NCI-H446 treated with DMSO at 0.1 percent for 48 hours (cell line): ENCODE measurements at places on chromosomes 4 and X.
A peak's percentile ranks its signal among the peaks of the same experiment; 100 is the strongest.

DNA sequence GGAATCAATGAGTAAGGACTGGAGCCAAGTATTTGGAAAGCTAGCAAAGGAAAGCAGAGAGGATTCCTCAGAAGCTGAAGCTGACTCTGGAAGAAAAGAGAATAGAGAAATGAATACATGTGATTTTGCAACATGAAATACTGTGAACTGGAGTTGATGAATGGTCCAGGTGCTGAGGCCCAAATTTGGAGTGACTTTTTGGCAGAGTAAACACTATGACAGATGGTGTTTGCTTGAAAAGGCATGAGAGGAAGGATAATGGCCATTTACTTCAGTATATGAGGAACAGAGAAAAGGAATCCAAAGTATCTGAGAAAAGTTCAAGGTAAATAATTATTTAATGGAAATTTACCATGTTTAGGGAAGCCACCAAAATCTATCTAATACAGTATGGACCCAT, 236.7 kb downstream of the SLITRK2 start:
- no peak for DNase-seq

DNA sequence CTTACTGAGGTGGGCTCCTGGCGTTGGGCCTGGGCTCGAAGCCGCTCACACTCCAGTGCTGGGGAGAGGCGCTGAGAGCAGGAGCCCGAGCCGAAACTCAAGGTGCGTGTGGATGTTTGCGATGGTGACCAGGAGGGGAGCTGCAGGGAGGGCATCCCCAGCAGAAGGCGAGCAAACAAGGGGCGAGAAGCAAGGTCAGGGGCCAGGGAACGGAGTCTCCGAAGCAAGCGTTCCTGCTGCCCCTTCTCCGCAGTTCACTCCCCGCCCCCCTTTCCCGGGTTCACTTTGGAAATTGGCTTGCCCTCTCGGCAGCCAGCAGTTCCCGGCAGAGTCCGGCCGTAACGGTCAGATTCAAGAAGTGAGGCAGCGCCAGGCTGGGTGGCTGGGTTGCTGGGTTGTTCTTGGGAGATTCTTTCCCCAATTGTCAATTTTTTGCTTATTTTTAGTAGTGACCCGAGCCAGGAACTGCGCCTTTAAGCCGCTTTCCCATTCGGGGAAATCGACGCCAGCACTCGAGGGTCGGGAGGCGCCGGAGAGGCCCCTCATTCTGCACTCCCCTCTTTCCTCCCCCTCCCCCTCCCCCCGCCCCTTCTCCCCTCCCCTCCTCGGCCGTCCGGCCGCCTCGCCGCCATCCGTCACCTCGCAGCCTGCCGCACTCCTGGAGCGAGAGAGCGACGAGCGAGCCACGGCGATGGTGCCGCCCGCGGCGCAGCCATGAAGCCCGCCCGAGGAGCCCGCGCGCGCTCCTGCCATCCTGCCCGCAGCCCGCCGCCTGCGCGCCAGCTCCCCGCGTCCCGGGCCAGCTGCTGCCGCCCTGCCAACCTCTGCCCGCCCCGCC, at the start of gene FRMPD3:
Gene FRMPD3, plus strand, starts transcription at position 655 of the 838 bp plus-strand sequence. CDS start 76,937 bp downstream, outside the sequence.
- no peak for DNase-seq

- no peak for DNase-seq
These were observed 81.8 kb upstream of the KIT start for GRCh38 chr4:54575919-54576318.

DNA sequence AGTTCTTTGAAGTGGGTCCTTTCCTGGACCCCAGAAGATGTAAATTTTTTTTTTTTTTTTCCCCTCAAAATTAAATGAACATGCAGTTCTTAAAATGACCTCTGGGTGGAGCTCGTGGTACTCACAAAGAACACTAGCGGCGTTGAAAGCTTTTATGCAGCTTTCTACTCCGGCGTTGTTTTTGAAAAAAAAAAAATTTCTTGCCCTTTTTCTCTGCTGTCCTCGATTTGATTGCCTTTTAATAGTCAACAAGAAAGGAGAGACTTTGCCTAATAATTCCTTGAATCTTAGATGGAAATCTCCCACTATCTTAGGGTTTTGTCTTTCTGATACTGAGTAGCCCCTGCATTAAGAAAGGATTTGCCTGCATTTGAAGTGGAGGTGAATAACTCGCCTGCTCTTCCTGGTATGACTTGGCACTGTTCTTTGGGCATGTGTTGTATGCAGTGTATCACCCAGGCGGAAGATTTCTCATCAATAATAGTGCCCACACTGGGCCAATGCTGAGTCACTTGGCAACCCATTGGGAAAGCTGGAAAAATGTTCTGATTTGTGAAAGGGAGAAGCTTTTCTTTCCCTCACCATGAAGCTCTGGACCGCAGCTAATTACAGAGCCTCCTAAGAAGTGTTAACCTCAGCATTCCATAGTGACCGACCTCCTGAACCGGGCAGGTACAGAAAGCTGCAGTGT, 104.0 kb downstream of the PHEX start:
- DNase-seq: peak; percentile 94

DNA sequence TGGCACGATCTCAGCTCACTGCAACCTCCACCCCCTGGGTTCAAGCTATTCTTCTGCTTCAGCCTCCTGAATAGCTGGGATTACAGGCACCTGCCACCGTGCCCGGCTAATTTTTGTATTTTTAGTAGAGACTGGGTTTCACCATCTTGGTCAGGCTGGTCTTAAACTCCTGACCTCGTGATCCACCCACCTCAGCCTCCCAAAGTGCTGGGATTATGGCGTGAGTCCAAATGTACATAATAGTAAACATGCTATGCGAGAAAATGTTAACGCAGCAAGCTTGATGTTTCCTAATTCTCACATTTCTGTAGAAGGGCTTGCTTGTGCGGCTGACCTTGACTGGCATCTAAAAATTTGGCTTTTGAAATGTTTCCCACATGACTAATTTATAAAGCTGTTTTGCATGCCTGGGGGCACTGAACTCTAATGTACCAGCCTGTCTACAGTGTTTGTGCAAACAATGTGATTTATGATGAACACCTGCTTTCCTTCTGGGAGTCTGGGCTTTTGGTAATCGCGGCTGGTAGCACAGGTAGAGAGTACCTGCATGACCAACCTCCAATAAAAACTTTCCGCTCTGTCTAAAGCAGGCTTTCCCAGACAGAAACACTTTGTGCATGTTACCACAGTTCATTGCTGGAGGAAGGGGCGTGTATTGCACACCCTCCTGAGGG, 216.8 kb downstream of the IL15 start:
- no peak for DNase-seq

DNA sequence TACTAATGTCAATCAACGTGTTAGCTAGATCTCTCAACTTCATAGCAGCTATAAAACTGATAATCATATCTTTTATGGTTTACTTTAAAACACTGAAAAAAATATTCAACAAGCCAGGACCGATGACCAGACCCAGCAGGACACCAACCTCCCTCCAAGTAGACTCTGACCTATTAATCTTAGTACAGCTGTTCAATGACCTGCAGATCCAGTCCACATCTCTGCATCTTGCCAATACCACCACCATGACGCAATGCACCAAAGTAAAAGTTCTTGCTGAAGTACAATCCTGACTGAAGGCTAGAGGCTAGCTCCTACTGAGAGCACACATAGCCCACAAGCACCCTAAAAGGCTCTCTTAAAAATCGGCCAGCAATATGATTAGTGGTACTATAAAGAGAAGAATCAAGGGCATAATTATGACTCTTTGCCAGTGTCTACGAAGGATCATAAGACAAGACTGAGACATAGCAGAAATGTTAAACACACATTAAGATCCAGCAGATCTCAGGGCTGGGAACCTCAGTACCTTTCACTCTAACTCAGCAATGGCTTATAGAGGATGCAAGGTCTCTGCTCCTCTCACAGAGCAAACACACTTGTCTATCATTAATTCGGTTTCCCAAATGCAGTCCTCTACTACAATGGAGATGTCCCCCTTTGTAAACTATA, 7.6 kb downstream of the MED14 start:
- DNase-seq: no peak

DNA sequence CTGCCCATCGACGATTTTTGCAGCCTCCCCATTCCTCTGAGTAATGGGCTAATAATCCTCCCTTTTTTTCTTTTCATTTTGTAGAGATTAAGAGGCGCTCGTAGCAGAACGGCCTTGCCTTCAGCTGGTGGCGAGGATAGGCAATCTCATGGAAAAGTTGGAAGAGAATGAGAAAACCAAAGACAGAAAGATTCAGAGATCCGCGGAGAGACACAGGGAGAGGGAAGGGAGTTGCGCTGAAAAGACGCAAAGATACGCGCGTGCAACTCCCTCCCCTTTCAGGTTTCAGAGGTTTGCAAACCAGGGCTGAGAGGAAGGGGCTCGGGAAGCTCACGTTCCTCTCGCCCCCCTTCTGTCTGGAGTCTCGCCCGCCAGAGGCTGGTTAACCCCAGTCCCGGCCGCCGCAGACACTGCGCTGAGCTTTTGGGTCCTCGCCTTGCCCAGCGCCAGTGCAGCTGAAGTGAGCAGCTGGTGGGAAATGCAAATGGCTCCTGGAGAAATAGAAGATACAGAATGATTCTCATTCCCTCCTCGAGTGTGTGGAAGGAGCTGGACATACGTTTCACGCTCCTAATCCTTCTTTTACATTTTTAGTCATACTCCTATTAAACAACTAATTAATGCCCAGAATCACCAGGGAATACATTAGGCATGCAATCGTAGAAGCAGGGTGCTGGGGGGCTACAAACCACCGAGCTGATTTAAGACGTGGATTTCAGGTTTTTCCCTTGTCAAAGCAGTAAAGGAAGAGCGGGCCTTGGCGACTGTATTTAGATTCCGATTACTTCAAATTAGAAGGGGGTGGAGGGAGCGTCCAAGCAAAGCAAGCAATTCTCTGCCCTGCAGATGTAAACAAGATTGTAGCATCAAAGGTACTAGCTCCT, 16.6 kb upstream of the PITX2 start:
- no peak for DNase-seq

GRCh38 chrX:131763674-131764073, 219.8 kb downstream of the OR13H1 start:
- DNase-seq: no peak
